Tibial nerve (tissue), 4 donors: ENCODE measurements at places on chromosomes 3 and 15. TPM values are rescaled to one million over a fixed set of nuclear protein-coding genes. Genes with fewer than 3 reads are reported as not detected.

The CKMT1A gene
- total RNA-seq = not detected

The GADL1 gene
- total RNA-seq = not detected

The SEMA6D gene
- 15.7 TPM for total RNA-seq

The NTRK3 gene
- total RNA-seq = 85.9 TPM

The CALML4 gene
- total RNA-seq = 11.1 TPM

The CTXN2 gene
- total RNA-seq = not detected

The FOXP1 gene
- total RNA-seq = 94.7 TPM

The GMNC gene
- not detected for total RNA-seq
